ENCODE measurements at places on chromosomes 5 and 9.

DNA sequence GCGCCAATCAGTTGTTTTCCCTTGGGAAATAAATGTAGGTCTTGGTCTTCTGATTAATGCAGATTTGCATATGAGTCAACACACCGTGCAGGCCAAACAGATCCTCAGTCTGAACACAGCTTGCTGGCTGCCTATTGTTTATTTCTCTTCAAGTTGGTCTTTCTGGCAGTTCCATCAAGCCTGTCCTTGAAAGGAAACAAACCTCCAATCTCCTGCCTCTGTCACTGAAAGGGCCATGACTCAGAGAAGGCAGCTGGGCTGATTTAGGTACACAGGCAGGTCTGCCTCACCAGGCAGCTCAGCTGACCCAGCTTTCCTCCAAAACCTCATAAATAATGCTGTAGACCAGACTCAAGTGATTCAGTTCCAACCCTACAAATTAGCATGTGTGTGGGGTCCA is 175.9 kb downstream of the MAN2A1 start:
- DNase-seq, result no peak

GRCh38 chr9:133714606-133715294 is 23.4 kb downstream of the SARDH start:
- no peak for DNase-seq

DNA sequence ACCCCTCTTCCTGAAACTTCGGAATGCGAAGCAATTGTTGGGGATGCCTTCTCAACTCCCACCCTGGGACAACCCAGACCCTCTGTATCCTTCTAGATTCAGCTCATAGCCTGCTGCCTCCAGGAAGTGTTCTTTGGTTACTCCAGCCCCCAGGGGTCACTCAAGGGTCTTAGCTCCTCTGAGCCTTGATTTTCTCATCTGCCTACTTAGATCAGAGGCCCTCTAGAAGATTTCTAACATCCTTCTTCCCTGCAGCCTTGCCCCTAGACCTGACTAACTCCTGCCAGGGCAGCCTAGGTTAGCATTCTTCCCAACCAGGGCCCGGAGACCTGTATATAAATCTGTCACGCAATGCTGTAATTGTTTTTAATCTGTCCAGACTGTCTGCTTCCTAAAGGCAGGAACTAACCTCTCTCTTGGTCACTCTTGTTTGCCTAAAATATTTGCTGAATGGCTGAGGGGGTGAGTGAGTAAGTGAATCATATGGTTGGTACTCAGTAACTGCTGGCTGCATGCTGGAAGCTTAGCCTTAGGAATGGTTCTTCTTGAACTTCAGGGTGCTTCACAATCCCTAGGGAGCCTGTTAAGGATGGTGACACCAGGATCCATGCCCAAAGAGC is 8.2 kb downstream of the GALNT10 start:
- DNase-seq, result no peak

- no peak for DNase-seq
Observed at GRCh38 chr5:156155598-156155997, 171.4 kb upstream of the SGCD start.

- DNase-seq, result no peak
Observed at GRCh38 chr5:170818232-170818631, 34.7 kb downstream of the GABRP start.

DNA sequence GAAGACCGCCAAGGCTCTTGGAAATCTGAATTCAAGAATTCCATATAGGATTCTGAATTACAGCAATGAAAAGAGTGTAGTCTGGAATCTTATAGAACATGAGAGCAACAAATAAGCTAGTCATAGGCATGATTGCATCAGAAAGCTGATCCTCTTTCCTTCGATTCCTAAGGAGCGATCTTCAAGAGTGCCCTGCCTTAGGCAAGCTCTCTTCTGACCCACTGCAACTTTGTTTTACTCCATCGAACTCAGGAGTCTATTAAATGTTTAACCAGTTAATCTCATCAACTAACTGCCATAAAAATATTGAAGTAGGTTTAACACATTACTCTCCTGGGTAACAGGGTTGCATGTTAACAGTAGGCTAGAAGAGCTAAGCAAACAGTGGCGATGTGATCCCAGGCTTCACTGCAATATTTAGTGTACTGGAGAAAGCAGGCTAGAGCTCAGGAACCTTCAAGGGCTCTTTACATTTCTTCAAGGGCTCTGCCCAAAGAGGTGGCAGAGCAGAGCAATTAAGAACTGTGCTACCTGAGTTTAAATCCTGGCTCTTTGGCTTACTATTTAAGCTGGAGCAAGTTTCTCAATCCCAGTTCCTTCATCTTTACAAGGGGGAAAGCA is 146.3 kb downstream of the RORB start:
- DNase-seq, result no peak

- no peak for DNase-seq
Observed at GRCh38 chr5:136698970-136699369, 333.6 kb upstream of the TRPC7 start.

DNA sequence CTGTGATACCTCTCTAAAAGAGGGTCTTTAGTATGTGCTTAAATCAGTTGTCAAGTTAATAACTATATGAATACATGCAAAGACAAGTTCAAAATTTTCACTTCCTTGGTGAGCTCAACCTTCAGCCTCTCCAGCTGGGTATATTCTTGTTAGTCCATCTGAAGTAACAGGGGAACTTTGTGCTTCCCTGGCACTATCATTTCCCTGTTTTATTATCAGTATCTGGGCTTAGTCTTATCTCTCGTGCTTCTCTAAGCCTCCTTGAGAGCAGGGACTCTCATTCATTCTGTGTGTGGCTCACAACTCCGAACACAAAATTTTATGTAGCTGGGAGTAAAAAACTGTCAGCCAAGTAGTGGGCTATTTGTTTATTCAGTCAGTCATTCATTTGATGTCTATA is 175.9 kb upstream of the MAP3K1 start:
- no peak for DNase-seq

GRCh38 chr9:26158631-26159150 is 480.4 kb upstream of the TUSC1 start:
- no peak for DNase-seq

DNA sequence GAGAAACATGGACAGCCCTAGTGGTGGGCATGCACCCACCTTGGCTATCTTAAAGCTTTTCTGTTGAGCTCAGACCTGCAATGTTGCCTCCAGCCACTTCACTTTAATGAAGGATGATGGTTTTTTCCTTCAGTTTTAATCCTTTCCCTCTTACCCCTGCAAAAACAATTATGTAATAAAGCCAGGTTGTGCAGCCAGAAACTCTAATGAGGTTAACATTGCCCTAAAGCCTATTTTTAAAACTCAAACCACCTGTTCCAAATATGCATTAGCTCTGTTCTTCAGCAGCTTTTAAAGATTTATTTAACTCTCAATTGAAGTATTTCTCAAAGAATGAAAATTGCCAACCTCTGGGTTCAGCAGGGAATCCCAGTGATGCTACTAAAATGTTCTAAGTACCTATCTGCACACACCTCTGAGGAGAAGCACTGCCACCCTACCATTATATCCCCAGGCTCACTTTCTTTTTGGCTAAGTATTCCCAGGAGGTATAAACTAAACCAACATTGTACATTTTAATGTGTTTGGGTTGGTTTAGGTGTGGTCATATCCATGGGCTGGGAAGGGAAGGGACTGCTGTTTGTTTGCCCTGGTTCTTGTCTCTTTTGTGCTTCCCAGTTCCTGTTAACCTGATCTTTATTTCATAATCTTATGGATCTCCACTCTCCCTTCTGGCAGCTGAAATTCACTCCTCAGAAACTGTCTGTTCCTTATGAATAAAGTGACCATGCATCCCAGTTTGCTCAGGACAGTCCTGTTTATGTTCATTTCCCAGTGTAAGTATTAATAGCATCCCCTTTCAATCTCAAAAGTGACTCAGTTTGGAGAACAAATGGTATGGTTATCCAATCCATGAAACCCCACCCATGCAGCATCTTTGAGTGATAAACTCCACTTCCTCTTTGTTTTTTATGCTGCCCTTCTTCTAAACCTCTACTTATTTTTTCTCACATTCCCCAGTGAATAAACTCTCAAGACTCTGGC is 251.7 kb downstream of the RAB3C start:
- no peak for DNase-seq
